Karpas-422 (cell line): ENCODE measurements at places on chromosomes 1 and 21. TPM values are rescaled to one million over a fixed set of nuclear protein-coding genes. Genes with fewer than 3 reads are reported as not detected.

Gene IBA57
- total RNA-seq: 3.2 and 3.6 TPM in 2 replicates

Gene IL10
- not detected in 2 replicates for total RNA-seq

Gene GPN2
- 32.6 and 33.3 TPM in 2 replicates for total RNA-seq

Gene DUSP23
- total RNA-seq: not detected in 2 replicates

Gene SPRR2G
- not detected in 2 replicates for total RNA-seq

Gene SPATA46
- total RNA-seq: not detected in 2 replicates

Gene OR2L5
- total RNA-seq: 0.19 TPM in 1 of 2 replicates, not detected in the other

Gene EPHA8
- total RNA-seq: not detected in 2 replicates

Gene KRTAP7-1
- not detected in 2 replicates for total RNA-seq

- H3K4me3 ChIP-seq: no peak overlapping the region
- no peaks in the 10 kb centered on the region for H3K27me3 ChIP-seq
- no peaks in the 10 kb centered on the region for H3K4me1 ChIP-seq
- no peak for DNase-seq
- H3K27ac ChIP-seq: no peak overlapping the region
These were observed 387.2 kb downstream of the PTPRU start for GRCh38 chr1:29623501-29623900.

DNA sequence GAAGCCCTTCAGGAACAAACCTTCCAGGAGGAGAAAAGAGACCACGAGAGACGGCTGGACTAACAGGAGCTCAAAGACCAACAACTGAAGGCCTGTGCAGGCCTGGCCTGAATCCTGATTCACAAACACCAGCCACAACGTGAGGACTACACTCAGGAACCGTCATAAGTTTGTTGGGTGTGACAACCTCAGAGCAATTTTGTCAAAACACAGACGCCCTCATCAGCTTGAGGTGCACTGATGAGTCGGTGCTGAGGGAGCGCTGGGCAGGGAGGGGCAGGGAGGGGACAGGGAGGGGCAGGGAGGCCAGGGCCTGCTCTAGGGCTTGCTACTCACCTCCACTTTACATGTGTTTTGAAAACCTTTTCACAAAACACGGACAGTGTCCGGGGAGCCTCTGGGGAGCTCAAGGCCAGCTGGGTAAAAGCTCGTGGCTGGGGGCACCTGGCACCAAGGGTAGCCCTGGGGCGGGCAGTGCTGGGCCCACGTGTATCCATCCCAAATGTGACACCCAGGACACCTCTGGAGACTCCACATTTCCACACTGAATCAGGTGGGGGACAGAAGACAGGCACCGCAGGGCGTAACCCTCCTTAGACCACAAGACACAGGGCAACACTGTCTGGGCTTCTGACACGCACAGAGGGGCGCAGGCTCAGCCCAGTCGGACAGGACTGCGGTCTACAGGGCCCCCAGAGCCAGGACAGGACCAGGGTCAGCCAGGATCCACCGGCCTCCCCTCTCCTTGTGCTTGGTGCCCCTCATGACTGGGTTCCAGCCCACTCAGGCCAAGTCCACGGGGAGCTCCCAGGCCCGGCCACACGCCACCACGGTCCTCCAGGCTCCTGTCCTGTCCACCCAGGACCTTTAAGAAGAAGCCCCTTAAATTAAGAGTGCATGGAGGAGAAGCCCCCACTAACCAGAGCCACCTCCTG, 16.5 kb downstream of the LSS start:
- H3K4me1 ChIP-seq: no peaks in the 10 kb centered on the region
- DNase-seq: no peak
- no peaks in the 10 kb centered on the region for H3K36me3 ChIP-seq
- no peaks in the 10 kb centered on the region for H3K27me3 ChIP-seq
- no peak overlapping the region for H3K27ac ChIP-seq

DNA sequence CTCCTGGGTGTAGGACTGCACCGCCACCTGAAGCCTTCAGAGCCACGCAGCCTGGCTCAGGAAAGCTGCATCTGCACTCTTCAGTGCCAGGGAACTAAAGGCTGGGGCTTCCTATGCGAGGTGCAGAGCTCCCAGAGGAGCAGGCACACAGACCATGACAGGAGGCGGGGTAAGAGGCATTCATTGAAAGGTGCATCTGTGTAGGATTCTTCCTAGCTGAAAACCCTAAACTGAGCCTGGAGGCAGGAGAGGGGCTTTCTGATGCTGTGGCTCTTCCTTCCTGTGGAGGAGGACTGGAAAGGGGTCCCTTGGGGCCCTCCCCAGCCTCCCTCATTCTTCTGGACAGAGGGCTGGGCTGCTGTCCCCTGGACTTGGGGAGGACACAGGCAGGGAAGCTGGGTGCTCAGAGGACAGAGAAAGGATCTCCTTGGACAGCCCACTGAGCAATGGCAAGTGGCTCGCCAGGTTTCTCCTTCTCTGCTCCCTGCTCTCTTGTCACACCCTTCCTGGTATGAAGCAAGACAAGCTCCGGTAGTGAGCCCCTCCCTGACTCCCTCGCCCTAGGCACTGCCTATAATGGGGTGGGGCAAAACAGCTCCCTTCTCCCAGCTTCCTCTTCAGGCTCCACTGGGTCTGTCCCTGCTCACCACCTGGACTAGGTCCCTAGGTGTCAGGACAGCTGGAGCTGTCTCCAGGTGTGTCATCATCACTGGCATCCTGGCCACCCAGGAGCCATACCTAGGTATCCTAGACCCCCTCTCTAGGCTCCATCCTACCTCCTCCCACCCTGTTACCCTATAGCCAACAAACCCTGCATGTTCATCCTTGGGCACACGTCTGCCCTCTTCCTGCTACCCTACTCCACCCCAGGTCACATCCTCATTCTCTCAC, 20.0 kb downstream of the S100A6 start:
- DNase-seq: no peak
- H3K4me3 ChIP-seq: no peak overlapping the region
- H3K27ac ChIP-seq: no peak overlapping the region

- H3K27me3 ChIP-seq: no peaks in the 10 kb centered on the region
- H3K36me3 ChIP-seq: no peaks in the 10 kb centered on the region
- H3K4me3 ChIP-seq: no peak overlapping the region
- no peak overlapping the region for H3K27ac ChIP-seq
These were observed 35.5 kb upstream of the PRDM2 start for GRCh38 chr1:13664451-13664850.

- no peak for DNase-seq
- H3K27me3 ChIP-seq: no peaks in the 10 kb centered on the region
- H3K36me3 ChIP-seq: 0 out of 2 replicates have a peak, but pooled peaks cover 4% of the 10 kb centered on the region
- no peak overlapping the region for H3K4me3 ChIP-seq
- H3K4me1 ChIP-seq: peaks cover 60% of the 10 kb centered on the region
- peak overlapping the region; percentile 87 for H3K27ac ChIP-seq
These were observed 20.4 kb downstream of the SLC16A1 start for GRCh38 chr1:112935461-112936111.

GRCh38 chr1:219247441-219247840, 73.8 kb downstream of the LYPLAL1 start:
- H3K4me3 ChIP-seq: no peak overlapping the region
- H3K4me1 ChIP-seq: no peaks in the 10 kb centered on the region
- DNase-seq: no peak
- no peak overlapping the region for H3K27ac ChIP-seq
- H3K27me3 ChIP-seq: no peaks in the 10 kb centered on the region

- H3K36me3 ChIP-seq: no peaks in the 10 kb centered on the region
These were observed 91.2 kb downstream of the TGFB2 start for GRCh38 chr1:218436346-218436745.

- H3K27me3 ChIP-seq: no peaks in the 10 kb centered on the region
- H3K27ac ChIP-seq: no peak overlapping the region
- no peak overlapping the region for H3K4me3 ChIP-seq
These were observed 39.3 kb downstream of the HLCS start for GRCh38 chr21:36926989-36927718.

GRCh38 chr1:3017440-3018050, 3.7 kb upstream of the ACTRT2 start:
- no peak for DNase-seq
- H3K27ac ChIP-seq: no peak overlapping the region
- no peaks in the 10 kb centered on the region for H3K4me1 ChIP-seq

DNA sequence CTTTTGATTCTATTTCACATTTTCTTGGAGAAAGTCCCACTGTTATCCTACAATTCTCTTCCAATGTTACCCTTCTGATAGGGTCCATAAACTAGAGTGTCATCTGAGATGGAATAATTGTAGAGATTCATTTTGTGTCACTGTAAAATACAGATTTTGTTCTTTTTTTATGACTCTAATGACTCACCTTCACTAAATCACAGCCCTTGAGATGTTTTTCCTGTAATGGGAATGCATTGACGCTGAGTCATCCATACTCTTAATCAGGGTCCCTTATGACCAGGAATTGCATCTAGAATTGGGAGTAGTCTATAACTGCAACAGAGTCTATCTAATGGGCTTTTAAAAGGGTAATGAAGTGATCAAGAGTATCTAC, 315.5 kb downstream of the TGFB2 start:
- no peak for DNase-seq
- H3K4me1 ChIP-seq: no peaks in the 10 kb centered on the region
- H3K36me3 ChIP-seq: no peaks in the 10 kb centered on the region
- H3K27ac ChIP-seq: no peak overlapping the region

DNA sequence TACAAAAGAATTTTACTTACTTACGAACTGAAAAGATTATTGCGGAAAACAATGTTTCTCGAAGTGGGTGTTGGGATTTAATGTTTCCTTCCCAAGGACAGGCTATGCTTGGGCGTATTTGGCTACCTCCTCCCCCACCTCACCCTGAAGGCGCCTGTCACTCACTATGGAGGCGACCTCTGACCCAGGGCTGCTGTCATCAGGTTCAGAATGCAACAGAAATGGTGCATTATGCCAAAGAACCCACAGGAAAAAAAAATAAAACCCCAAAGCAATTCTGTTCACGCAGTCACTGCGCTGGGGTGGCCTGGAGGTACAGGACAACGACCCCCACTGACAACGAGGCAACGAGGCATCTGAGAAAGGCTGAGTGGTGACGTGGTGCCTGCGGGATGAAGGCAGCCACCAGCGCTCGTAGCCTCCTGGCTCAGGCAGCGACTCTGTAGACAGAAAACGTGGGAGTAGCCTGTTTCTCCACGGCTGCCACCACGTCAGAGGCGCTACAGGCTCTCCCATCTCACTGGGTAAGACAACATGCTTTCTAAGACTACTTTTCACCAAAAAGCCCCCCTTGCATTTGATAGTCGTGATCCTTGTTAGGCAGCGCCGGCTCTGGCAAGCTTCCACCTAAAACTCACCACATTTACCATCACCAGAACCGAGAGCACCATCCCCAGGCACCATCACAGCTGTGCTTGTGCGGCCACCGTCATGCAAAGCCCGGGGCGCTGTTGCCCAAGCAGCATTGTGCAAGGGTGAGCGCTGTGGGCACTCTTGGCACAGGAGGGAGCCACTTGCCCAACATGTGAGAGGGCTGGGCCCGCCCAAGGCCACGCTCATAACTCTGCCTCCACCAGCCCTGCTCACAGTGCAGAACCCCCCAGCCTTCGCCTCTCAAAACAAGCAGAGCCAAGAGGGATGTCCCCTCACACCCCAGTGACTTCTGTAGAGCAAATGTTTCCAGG, 14.3 kb downstream of the NADK start:
- no peak overlapping the region for H3K27ac ChIP-seq
- no peak overlapping the region for H3K4me3 ChIP-seq
- H3K27me3 ChIP-seq: no peaks in the 10 kb centered on the region
- no peak for DNase-seq
- peaks cover 3% of the 10 kb centered on the region; the same call in 1 of the 2 replicates for H3K4me1 ChIP-seq

GRCh38 chr1:30475201-30475600, 248.2 kb downstream of the MATN1 start:
- H3K27ac ChIP-seq: no peak overlapping the region
- H3K4me1 ChIP-seq: no peaks in the 10 kb centered on the region
- H3K36me3 ChIP-seq: no peaks in the 10 kb centered on the region
- H3K4me3 ChIP-seq: no peak overlapping the region
- no peaks in the 10 kb centered on the region for H3K27me3 ChIP-seq
- DNase-seq: no peak

DNA sequence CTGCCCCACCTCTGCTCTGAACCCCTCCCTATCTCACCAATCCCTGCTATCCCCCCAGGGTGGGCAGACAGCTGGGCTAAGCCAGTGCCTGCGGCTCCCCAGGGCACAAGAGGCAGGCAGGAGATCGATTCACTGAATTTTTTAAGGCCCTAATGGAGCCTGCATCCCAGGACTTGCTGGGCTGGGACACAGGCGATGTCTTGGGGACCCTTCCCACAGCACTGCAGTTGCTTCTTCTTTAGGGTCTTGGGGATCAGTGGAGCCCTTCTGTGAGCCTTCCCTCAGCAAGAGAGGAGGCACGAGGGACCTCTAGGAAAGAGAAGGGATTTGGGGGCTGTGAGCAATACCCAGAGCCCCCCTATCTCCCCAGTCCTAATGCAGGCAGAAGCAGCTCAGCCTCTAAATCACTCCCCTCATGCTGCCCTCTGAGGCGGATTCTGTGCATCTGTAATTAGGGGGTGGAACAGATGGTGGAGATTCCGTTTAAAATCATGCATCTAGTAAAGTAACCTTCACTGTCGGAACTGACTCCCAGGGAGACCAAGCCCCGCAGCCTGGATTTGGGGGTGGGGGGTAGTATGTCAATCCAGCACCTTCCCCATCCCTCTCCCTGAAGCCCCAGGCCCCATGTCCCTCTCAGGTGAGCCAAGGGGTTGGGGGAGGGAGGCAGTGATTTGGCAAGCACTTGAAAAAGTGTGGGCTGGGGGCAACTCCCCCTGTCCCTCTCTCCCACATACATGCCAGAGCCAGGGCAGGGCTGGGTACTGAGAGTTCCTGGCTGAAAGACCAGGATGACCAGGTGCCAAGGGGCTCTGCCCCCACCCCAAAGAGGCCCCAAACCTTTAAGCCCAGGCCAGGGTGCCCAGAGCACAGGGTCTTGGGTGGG, 10.0 kb downstream of the AHDC1 start:
- H3K4me1 ChIP-seq: peaks cover 1% of the 10 kb centered on the region
- H3K27ac ChIP-seq: no peak overlapping the region
- no peaks in the 10 kb centered on the region for H3K36me3 ChIP-seq
- DNase-seq: no peak
- no peak overlapping the region for H3K4me3 ChIP-seq
- no peaks in the 10 kb centered on the region for H3K27me3 ChIP-seq

GRCh38 chr1:193609592-193609991, 423.2 kb upstream of the B3GALT2 start:
- no peak overlapping the region for H3K4me3 ChIP-seq
- no peaks in the 10 kb centered on the region for H3K27me3 ChIP-seq
- H3K36me3 ChIP-seq: no peaks in the 10 kb centered on the region
- H3K27ac ChIP-seq: no peak overlapping the region

GRCh38 chr1:21469581-21469980, 29.6 kb downstream of the NBPF3 start:
- H3K4me1 ChIP-seq: no peaks in the 10 kb centered on the region
- DNase-seq: no peak
- H3K27me3 ChIP-seq: no peaks in the 10 kb centered on the region
- H3K4me3 ChIP-seq: no peak overlapping the region

GRCh38 chr1:160208557-160209320, 3.6 kb downstream of the PEA15 start:
- H3K4me1 ChIP-seq: peaks cover 51% of the 10 kb centered on the region
- H3K27me3 ChIP-seq: no peaks in the 10 kb centered on the region
- DNase-seq: no peak
- no peak overlapping the region for H3K4me3 ChIP-seq

GRCh38 chr1:111775966-111776365, 20.3 kb downstream of the DDX20 start:
- H3K27ac ChIP-seq: no peak overlapping the region
- H3K27me3 ChIP-seq: no peaks in the 10 kb centered on the region
- H3K4me3 ChIP-seq: no peak overlapping the region
- no peaks in the 10 kb centered on the region for H3K36me3 ChIP-seq

- DNase-seq: no peak
- H3K36me3 ChIP-seq: no peaks in the 10 kb centered on the region
These were observed 10.4 kb downstream of the LAMB3 start for GRCh38 chr1:209641832-209642172.
